SHP77 (cell line): ENCODE measurements at places on chromosomes 5 and 9.

GRCh38 chr9:83935276-83935935 is 14.2 kb upstream of the KIF27 start:
- no peak for DNase-seq

DNA sequence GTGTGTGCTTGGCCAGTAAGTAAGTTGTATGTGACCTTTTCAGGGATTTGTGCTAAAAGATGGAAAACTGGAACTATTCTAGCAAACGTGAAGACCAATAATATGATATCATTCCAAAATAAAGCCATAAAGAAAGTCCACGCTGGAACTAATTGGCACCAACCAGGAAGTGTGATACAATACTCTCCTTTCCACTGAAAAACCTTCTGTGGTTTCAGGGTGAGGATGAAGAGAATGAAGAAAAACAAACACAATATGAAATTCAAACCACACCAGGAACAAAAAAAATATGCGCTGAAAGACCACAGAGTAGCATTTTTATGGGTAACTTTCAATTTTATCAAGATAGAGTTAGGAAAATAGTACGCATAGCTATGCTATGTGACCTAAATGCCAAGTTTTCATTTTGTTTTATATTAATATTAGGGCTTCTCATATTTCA is 105.8 kb downstream of the EFNA5 start:
- DNase-seq = no peak

DNA sequence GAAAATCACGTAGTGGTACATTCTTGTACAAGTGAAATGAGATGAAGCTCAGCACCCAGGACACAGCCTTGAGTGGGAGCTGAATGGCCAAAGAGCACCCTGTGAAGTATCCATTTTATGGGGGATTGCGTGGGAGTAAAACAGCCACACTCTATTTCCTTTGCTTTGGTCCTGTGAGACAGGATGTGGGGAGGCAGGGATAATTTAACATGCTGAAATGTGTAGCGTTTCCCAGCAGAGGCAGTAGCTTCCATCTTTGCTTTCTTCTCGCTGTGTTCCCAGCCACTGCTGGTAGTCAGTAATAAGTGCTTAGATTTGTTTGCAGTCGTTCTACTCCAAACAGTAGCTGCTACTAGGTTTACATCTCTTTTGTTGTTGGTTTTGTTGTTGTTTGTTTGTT is 4.4 kb downstream of the IL31RA start:
- DNase-seq = no peak

- no peak for DNase-seq
Measured at GRCh38 chr9:129885018-129885669, 49.9 kb downstream of the USP20 start.

GRCh38 chr9:89478821-89479668 is 18.9 kb downstream of the SEMA4D start:
- DNase-seq = no peak
